GM12865 (cell line): ENCODE measurements at places on chromosomes 1 and 21.
A peak's percentile ranks its signal among the peaks of the same experiment; 100 is the strongest.

- DNase-seq: no peak
These were observed 104.4 kb upstream of the DPT start for GRCh38 chr1:168833362-168833761.

GRCh38 chr1:115595279-115596079 is 46.3 kb upstream of the VANGL1 start:
- DNase-seq: peak; percentile 71

- DNase-seq: no peak
These were observed 42.9 kb downstream of the HLX start for GRCh38 chr1:220921971-220922635.

- peak; percentile 59 for DNase-seq
These were observed 10.2 kb upstream of the FCRL5 start for GRCh38 chr1:157562515-157562914.

GRCh38 chr1:204494281-204495077 is at the start of gene PIK3C2B:
TSS of gene PIK3C2B (minus strand) at chr1:204494805. CDS start at chr1:204469802, 25,003 bp downstream.
- DNase-seq: peak; percentile 94

- DNase-seq: no peak
These were observed 15.1 kb upstream of the B3GALT5 start for GRCh38 chr21:39597595-39597994.

GRCh38 chr21:33261635-33262034 is 4.5 kb upstream of the IL10RB start:
- DNase-seq: peak; percentile 57

- DNase-seq: no peak
These were observed 1.8 kb upstream of the SPRR2A start for GRCh38 chr1:153058826-153059784.

DNA sequence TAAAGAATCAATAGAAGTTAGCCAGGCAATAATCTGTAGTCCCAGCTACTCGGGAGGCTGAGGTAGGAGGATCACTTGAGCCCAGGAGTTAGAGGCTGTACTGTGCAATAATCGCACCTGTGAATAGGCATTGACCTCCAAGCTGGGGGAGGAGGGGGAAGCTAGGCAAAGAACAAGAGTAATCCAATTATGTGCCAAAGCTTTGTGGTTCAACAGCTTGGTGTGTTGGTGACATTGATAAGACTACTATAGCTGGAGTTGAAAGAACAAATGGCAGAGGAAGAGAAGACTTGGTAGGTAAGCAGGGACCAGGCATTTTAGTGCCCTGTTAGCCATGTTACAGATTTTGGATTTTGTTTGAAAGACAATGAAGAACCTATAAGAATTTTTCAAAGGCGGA is 2.1 kb upstream of the TMCO2 start:
- no peak for DNase-seq

GRCh38 chr1:62389531-62389930 is 47.3 kb upstream of the USP1 start:
- DNase-seq: no peak

GRCh38 chr1:200437556-200438203 is 27.8 kb upstream of the ZNF281 start:
- peak; percentile 33 for DNase-seq

DNA sequence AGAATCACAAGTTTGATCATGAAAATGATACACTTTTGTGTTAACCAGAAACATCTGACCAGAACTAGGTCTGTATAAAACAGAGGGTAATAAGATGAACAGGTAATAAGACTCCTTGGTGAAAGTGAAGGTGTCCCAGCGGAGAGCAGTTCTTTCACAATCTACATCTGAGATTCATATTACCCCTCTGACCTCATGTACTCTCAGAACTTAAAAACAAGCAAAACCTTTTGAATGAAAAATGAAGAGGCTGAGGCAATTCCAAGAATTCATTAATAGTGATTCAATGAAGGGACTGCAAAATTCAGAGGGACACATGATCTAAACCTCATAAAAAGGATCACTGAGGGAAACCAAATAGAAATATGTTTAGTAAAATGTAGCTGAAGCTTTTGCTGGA is 10.9 kb upstream of the MPZL1 start:
- peak; percentile 65 for DNase-seq

DNA sequence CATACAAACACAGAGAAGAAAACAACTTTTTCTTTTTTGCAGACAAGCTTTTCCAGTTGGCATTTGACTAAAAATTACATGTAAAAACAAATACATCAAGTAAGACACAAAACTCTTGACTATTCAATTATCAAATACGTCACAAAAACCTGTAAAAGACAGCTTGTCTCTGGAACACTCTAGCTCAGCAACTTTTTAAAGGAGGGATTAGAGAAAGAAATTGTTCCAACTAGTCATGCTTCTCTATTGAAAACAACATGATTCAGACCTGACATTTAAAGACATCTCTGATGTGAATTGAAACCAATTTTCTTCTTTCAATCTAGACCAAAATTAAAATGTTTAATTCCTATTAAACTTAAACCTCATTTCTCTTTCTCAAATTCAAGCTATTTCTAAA is 30.3 kb downstream of the SMYD3 start:
- DNase-seq: no peak

DNA sequence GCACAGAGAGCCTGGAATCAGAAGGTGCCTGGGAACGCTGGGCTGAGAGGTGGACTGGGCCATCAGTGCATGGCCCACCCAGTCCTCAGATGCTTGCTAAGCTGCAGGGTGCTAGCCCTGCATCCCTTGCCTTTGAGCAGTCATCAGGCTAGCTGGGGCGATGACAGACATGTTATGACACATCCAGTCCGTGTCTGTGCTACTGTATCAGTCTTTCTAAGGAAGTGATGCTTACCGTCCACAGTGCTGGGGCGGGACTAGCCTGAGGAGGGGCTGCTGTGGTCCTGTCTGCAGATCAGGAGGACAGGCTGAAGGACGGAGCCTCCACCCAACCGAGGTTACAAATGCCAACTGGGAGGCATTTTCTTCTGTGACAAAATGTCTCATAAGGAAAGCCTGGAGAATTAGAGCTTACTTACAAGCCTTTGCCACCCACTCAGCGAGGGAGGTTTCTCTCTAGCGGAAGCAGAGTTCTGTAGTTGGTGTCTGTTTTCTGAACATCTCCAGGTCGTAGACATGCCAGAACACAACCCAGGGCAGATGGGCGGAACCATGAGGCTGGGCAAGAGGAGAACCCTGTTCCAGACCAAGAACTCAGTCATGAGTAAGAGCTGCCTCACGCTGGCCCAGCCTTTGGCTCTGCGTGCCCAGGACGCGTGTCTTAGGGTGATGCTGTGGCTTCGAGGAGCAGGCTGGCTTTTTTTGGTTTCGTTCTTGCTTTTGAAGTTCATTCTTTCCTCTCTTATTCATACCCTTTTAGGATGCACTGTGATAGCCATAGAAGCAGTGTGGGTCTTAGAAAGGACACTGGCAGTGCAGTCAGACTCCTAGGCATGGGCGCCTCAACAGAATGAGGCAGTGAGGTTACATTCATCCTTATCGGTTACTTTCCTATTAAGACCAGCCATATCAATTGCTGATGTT is 14.3 kb downstream of the SLFNL1 start:
- DNase-seq: no peak

- DNase-seq: no peak
These were observed 201.3 kb upstream of the HMCN1 start for GRCh38 chr1:185532856-185533255.

DNA sequence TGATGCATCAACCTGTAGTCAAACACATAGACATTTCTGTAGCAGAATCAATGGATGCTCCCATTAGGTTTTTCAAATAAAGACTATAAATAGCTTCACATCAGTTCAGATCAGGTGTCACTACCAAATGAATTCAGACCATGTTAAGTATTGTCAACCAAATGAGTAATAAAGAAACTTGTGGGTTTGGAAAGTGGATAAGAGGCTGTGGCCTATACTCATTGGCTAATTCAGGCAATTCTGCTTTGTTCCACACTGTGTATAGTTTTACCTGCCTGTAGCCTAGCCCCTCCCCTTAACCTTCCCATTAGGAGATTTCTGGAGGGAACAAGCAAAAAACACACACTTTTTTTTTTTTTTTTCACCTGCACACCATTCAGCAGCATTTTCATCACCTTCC is 321.2 kb downstream of the HLX start:
- no peak for DNase-seq

DNA sequence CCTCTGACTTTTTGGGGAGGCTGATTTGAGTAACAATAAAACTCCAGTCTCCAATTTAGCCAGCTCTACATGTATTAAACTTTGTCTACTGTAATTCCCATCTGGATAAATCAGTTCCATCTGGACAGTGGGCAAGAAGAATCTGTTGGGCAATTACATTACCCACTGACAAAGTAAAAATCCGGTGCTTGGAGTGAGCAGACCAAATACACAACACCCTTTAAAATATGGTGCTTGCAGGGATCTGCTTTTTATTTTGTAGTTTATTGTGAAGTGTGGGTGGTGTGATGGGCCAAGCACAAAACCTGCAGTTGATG is 8.9 kb upstream of the CD55 start:
- no peak for DNase-seq

GRCh38 chr1:68293122-68293521 is 60.8 kb upstream of the WLS start:
- DNase-seq: no peak
